ENCODE measurements at places on chromosomes 7 and 10.
A peak's percentile ranks its signal among the peaks of the same experiment; 100 is the strongest.

- no peak for DNase-seq
Measured at GRCh38 chr7:107432261-107432660, 37.6 kb upstream of the GPR22 start.

DNA sequence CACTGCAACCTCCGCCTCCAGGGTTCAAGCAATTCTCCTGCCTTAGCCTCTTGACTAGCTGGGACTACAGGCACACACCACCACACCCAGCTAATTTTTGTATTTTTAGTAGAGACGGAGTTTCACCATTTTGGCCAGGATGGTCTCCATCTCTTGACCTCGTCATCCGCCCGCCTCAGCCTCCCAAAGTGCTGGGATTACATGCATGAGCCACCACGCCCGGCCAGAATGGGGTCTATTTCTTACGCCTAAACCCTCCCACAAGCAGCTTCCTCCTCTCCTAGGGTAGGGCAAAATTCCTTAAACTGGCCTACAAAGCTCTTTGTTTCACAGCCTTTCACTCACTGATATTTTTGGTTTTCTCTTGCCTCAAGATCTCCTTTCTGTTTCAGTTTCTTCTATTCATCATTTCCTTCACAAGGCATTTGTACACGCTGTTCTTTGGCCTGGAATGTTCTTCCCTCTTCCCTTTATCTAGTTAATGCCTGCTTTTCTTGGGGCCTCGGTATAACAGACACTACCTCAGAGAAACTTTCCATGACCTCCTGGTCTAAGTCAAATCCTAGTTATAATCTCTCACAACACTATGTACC lies 6.7 kb downstream of the CPEB3 start:
- no peak for DNase-seq

GRCh38 chr7:32381024-32381601 lies 109.1 kb downstream of the LSM5 start:
- DNase-seq, result no peak

GRCh38 chr7:150903606-150904005 lies 51.3 kb downstream of the AOC1 start:
- DNase-seq, result no peak

GRCh38 chr10:79434821-79435251 lies 10.6 kb downstream of the ZCCHC24 start:
- peak; percentile 25 for DNase-seq

DNA sequence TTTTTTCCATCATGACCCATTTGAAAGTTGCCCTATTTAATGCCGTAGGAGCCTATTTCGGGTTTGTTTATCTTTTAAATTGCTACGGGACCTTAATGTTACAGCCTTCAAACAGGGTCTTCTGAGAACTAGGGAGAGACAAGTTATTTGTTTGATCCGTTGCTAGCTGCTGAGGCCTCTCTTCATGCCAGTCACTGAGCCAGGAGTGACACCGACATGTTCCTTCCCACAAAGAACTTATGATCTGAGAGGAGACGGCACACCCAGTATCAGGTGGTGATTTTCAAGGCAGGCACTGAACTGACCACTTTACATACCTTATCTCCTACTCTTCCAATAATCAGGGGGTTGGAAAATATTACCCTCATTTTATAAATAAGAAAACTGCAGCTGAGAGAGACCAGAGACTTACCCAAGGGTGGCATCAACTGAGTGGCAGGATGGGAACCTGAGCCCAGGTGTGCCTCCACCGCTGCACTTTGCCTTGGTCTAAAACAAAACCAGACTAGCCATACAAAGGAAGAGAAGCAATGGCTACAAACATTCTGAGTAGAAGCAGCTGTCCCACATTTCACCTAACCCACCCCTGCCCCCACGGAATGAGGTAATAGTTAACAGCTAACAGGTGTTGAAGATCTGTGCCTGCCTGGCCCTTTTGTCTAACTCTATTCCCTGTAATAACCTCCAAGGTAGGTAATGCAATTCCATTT lies 40.5 kb downstream of the PPP1R3C start:
- DNase-seq, result no peak

GRCh38 chr7:154738216-154738615 lies 264.7 kb downstream of the PAXIP1 start:
- DNase-seq, result no peak

GRCh38 chr7:128103498-128104107 lies 72.4 kb upstream of the LRRC4 start:
- DNase-seq, result peak; percentile 28

DNA sequence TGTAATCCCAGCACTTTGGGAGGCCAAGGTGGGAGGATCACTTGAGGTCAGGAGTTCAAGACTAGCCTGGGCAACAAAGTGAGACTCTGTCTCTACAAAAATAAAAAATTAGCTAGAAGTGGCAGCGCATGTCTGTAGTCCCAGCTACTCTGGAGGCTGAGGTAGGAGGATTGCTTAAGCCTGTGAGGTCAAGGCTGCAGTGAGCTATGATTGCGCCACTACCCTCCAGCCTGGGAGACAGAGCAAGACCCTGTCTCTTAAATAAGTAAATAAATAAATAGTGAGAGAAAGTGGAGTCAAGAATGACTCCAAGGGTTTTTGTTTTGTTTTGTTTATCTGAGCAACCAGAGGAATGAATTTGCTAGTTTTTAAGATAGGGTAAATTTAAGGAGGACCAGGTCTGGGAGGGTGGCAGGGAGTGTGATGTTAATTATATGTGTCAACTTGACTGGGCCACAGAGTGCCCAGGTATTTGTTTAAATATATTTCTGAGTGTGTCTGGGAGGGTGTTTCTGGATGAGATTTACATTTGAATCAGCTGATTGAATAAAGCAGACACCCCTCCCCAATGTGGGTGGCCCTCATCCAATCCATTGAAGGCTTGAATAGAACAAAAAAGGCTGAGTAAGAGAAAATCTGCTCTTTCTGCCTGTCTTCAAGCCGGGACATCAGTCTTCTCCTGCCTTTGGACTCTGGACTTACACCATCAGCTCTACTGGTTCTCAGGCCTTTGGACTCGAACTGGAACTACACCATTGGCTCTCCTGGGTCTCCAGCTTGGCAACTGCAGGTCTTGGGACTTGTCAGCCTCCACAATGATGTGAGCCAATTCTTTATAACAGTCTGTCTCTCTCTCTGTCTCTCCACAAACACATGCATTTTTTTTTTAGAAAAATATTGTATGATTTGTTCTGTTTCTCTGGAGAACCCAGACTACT lies 23.5 kb downstream of the IMPDH1 start:
- DNase-seq, result no peak

- peak; percentile 35 for DNase-seq
Measured at GRCh38 chr7:50068850-50069551, 24.0 kb downstream of the ZPBP start.

- DNase-seq, result no peak
Measured at GRCh38 chr10:106996510-106996909, 168.0 kb downstream of the SORCS1 start.

DNA sequence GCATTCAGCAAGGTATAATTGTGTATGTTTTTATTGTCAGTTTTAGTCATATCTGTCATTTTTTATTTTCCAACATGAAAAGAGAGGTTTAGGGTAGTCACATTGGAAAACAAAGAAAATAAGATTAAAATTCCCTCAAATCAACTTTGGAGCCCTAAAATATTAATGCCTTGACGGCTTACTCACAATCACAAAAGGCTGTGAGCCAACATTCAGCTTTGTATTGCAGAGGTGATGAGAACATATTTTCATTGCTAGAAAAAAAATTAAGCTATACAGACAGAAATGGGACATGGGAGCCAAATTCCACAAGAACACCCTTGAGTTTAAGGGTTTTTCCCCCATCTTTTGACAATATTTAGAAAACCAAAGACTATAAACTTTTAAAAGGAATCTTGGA lies 30.2 kb downstream of the CALD1 start:
- no peak for DNase-seq

GRCh38 chr10:132415255-132415654 lies 18.3 kb downstream of the PWWP2B start:
- DNase-seq, result no peak

GRCh38 chr10:630581-631073 lies 58.8 kb downstream of the DIP2C start:
- DNase-seq, result no peak

DNA sequence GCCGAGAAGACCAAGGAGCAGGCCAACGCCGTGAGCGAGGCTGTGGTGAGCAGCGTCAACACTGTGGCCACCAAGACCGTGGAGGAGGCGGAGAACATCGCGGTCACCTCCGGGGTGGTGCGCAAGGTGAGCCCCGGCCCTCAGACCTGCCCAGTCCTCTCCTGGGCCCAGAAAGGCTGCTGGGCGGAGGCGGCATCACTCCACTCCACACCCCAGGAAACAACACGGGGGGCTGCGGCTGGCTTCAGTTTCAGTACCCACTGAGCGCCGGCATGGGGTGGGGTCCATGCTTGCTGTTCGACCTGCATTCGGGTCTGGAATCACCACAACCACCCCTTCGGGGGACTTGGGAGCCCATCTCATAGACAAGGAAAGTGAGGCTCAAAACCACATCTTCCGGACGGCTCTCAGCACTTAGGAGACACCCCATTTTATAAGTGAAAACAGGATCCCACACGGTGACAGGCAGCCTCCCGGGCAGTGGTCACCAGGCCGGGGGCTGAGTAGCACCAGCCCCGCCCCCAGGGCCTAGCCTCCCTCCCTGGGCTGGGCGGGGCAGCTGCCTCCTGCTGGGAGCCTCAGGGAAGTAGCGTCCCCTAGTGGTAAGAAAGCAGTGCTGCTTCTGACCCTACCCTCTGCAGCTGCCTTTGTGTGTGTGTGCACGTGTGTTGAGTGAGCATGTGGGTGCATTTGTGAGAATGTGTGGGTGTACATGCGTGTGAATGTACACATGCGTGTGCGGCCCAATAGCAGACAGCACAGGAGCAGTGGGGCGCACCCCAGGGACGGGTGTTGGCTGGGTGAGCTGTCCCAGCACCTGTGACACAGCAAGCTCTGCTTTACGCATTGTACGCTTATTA lies 1.8 kb downstream of the SNCG start:
- DNase-seq, result peak; percentile 57

GRCh38 chr7:50151001-50151400 lies 58.0 kb upstream of the ZPBP start:
- DNase-seq, result no peak

DNA sequence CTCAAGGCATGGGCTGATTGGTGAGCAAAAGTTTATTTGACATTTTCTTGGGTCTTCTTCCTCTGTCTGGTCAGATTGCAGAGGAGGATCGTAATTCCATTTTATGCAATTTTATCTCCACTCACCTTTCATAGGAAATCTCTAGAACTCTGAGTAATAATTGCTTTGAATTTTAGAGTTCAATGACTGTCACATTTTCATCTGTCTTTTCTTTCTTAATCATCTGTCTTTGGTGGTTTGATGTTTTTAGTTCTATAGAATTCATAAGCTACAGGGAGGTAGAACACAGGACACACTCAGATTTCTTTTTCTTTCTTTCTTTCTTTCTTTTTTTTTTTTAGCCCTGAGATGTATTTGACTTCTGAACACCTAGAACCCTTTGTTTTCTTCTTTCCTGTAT lies 11.6 kb downstream of the GATA3 start:
- DNase-seq, result no peak

DNA sequence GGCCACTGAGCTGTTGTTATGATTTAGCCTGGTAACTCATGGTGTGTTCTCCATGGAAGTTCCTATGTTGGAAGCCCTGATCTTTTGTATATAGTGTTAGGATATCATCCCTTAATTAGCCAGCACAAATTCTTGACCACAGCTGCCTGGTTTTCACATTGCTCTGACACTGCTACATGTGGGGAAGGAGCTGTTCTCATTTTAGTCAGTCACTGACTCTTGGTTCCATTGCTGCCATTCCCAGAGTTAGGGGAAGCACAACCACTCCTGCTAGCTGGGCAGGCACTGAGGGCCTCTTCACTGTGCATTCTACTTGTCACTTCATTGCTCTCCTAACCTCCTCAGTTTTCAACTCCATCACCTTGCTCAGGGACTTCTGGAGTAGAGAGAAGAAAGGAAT lies 98.4 kb upstream of the GJD4 start:
- no peak for DNase-seq

- no peak for DNase-seq
Measured at GRCh38 chr10:27019827-27020226, 80.5 kb downstream of the ANKRD26 start.

GRCh38 chr7:126700807-126701604 lies 551.7 kb downstream of the GRM8 start:
- peak; percentile 70 for DNase-seq

DNA sequence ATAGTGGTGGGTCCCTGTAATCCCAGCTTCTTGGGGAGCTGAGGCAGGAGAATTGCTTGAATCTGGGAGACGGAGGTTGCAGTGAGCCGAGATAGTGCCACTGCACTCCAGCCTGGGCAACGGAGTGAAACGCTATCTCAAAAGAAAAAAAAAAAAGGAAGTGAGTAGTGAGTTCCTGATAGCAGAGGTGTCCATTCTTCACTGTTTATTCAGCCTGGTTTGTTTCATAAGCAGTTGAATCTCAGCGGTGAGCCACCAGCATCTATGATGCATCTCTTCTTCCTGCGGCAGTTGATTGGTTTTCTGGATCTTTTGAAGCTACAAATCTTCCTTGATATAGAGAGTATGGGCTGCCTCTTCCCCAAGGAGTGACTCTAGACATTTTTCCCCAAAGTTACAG lies 316.1 kb upstream of the MTPN start:
- no peak for DNase-seq

DNA sequence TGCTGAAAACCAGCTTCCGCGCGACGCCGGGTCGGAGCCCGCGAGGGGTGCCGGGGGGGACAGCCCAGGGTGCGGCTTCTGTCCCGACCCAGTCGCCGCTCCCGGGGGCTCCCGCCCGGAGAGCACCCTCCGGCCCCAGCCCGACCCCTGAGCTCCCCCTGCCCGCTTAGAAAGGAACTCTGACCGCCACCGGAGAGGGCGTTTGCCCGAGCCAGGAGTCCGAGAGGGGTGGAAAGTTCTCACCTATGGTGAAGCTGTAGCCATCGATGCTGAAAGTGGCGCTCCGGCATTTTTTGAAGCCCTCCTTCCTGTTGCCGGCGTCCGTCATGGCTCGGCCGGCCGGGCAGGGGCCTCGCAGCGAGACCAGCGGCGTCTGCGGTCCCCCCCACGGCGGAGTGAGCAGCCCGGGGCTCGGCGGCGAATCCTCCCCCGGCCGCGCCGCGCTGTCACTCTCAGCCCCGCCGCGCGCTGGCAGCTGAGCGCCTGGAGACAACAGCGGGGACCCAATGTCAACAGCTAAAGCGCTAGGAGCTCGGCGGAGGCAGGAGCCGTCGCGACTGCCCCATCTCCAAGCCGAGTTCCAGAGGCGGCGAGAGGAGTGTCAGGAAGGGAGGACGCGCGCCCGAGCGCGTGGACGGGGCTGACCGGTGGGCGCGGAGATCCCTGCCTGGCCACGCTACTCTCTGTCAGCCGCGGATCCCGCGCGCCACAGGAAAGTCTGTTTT lies 191.6 kb downstream of the LSM5 start:
- DNase-seq, result no peak

Measured in stimulated activated CD4-positive, alpha-beta T cell treated with anti-CD3 and anti-CD28 coated beads, Interleukin-15, amount 100 ng/mL, for 24 hours (primary cell).